ENCODE measurements at places on chromosomes 2 and 18.

GRCh38 chr2:66170744-66171330, 264.1 kb upstream of the MEIS1 start:
- no peak for DNase-seq

- DNase-seq, result no peak
Measured at GRCh38 chr2:108547606-108548005, 13.3 kb downstream of the LIMS1 start.

DNA sequence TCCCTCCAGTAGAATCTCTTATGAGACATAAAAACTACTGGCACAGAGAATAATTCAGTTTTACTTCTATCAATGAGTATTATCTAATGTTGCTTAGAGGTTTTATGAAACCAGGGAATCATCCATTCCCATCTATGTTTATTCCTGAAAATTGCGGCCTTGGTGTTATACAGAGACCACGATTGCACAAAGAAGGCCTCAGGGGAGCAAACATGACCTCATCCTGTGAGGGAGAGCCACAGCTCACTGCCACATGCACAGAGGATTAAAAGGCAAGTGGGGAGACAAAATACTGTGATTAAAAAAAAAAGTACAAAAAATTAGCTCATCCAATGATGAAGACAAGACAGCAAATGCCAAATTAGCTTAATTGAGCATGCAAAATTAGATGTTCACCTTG, 111.8 kb upstream of the SLC35G4 start:
- no peak for DNase-seq

GRCh38 chr2:190575263-190575662, 40.7 kb upstream of the NEMP2 start:
- DNase-seq, result no peak

DNA sequence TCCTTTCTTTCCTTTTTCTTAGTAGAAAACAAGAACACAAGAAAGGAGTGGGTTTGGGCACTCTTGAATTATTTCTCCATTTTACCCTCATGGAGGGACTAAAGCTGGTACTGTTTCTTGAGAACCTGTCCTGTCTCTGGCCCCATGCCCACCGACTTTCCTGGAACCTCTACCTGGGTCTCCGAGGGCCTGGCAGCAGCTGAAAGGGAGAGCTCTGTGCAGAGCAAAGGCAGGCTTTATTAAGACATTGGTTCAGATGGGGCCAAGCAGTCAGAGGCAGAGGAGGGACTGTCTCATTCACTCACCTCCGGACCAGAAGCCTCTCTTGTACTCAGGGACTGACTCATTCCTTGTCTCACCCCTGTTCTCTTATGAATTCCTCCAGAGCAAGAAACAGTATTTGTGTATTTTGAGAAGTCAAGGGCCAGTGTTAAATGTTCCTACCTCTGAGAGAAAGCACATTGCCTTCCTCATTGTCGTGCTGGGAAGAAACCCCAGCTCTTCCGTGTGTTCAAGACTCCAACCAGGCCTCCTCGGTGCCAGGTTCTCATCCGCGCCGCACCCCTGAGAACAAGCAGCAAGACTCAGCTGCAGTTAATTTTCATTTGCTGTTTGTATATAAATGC, 201.9 kb upstream of the NT5C1B start:
- DNase-seq, result no peak

- no peak for DNase-seq
Measured at GRCh38 chr2:224986477-224986876, 55.8 kb downstream of the DOCK10 start.
